Effector CD4-positive, alpha-beta T cell (primary cell): ENCODE measurements at places on chromosomes 11 and 22.

DNA sequence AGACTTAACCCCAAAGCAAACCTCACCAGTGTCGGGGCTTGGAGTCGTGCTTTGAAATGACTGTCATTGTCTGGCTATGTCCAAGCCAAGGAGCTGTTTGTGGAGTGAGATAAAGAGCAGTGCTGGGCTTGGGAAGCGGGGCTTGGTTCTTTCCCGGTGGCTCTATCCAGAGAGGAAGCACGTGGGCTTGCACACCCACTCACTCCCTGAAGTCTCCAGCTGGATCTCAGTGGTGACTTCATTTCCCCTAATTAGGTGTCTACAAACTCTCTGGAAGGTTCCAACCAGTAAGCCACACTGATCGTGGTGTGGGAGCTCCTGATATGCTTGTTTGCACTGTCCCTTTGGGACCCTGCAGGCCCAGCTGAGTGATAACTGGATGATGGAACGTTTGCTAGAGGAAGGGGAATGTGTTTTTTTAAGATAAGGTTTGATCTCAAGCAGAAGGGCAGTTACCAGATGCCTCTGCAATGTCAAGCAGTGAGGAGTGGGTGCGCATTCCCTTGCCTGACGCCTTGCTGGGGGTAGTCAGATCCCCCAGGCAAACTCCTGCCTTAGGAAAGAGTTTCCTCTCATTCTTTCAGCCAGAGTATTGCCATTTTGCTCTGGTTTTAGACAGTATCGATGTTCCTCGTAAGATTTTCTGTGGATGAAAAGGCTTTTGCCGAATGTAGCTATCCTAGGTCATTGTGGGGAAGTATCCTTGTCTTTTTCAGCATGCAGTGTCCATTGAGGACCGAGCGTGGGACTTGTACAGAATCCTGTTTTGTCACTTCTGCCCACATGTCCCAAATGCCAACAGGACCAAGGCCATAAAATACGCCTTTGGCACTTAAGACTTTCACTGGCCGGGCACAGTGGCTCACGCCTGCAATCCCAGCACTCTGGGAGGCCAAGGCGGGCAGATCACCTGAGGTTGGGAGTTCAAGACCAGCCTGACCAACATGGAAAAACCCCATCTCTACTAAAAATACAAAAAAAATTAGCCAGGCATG lies 90.9 kb downstream of the MICAL2 start:
- DNase-seq: no peak

GRCh38 chr11:3834664-3835461 lies 5.9 kb downstream of the RHOG start:
- DNase-seq: no peak

DNA sequence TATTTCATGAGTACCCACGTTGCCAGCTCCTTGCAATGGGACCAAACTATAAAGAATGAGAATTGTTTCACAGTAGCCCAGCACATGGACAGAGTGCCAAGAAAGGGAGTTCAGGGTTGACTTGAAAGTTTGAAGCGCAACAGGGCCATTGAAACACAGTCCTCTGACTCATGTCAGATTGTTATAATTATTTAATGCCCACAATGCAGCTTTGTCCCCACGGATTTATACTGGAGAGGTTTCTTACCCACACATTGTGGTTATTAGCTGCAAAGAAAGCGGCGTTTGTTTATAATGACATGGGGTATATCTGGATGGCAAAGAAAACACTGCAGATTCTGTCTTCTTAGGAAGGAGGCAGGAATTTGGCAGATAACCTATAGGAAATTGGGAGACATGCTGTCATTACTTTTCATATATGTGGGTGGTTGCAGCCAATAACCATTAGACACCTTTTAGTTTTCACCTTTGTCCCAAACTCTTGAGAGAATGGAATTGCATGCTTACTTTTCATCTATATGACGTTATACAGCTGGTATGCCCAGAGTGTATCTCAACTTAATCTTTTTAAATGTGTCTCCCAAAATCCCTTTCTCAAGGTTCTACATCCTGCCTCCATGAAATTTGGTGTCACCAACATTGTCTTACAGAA lies 143.6 kb downstream of the TEAD1 start:
- DNase-seq: no peak

GRCh38 chr11:85182441-85183387 lies 444.4 kb downstream of the DLG2 start:
- DNase-seq: no peak

DNA sequence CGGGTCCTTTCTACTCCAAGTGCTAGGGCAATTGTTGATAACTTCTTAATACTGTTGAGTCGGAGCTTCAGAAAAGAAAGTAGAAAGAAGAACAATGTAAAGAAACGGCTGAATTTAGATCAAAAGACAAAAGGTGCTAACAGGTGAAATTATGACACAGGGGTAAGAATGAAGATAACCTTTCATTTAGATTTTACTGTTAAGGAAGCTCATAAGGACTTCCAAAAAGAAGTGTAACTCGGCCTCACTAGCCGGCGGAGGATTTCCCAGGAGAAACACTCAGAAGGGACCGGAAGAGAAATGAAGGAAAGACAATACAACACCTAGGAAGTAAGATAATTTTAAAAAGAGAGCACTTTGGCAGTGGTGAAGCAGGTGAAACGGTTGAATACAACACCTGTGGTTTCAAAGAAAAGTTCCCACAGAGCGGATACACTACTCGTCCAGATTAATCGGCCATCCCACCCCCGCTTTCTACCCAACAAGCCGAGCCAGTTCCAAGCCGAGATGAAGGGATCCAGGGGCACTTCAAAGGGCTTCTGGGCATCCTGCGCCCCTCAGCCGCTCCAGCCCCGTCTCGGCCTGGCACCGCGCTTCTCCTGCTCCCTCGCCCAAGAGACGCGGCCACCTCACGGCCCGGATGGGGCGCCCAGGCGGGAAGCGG lies 737 bp downstream of the PPP2R1B start:
- DNase-seq: no peak
